ENCODE measurements at places on chromosomes 11 and 22.

- no peak for DNase-seq
Observed at GRCh38 chr22:36730176-36730858, 26.8 kb upstream of the CACNG2 start.

DNA sequence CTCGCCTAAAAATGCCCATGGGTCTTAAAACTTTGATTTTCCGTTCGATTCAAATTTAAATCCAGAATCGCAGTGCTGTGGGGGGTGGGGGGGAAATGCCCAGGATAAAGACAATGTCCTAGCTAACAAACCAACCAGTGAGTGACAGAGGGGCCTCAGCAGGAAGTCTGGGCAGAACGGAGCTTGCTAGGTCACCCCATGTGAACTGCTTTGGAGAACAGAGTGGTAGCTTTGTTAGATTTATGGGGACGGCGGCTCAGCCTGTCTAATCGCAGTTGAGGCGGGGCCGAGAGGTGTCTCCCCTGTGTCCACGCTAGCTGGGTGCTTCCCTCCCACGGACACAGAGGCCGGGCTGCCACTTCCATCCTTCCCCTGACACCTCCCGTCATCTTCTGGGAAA lies 243.9 kb downstream of the CTTN start:
- no peak for DNase-seq

- DNase-seq, result no peak
Observed at GRCh38 chr11:69969890-69970784, 108.0 kb upstream of the ANO1 start.

GRCh38 chr11:117613521-117613920 lies 183.5 kb downstream of the DSCAML1 start:
- DNase-seq, result no peak

DNA sequence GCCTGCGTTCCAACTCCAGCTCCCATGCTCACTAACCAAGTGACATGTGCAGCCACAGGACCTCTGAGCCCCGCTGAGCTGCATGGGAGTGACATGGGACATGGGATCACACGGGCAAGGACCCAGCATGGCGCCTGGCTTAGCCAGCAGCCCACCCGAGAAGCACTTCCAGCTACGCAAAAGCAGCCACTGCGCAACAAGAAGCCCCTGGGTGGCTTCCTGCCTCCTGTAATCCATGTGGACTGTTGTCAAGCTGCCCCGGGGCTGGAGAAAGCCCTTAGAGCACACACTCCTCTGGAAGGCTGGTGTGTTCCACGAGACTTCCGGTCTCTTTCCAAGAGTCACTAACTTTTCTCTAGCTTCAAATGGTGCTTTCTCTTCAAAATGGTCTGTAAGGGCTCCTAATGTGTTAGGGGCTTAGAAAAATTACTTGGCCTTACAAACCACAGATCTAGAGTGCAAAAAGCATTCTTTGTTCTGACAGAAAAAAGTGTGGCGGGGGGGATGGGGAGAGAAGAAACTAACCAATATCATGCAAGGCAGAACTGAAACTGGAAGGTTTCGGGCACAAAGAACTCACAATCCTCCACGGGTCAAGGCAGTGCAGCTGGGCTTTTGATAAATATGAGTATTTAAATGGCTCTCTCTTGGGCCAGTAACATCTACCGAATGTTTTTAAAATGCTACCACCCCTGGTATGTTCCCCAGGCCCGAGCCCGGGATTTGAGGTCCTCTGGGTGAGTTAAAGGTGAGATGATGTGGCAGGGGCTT lies 5.5 kb downstream of the C11orf24 start:
- DNase-seq, result no peak

DNA sequence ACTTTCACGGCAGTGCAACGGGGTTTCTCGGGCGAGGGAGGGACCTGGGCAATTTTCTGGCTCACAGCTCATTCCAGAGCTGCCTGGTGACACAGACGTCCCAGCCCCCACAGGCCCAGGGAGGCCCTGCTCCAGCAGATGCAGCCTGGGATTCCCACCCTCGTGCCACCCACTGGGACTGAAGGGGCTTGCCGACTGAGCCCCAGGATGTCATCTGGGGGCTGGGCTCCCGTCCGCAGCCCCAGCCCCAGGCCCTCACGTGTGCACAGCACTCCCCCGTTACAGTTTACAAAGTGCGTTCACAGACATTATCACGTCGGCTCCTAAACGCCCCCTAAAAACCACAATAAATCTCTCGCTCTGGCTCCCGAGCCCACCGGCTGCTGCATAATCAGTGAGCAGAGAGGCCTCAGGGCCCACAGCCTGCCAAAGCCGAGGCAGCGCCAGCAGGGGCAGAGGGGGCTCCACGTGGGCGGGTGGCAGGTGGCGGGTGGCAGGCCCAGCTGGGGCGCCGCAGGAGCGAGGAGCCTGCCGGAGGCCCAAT lies 76.9 kb upstream of the TCF20 start:
- DNase-seq, result no peak

- DNase-seq, result peak; percentile 21
Observed at GRCh38 chr22:28600546-28601143, 79.0 kb downstream of the TTC28 start.

DNA sequence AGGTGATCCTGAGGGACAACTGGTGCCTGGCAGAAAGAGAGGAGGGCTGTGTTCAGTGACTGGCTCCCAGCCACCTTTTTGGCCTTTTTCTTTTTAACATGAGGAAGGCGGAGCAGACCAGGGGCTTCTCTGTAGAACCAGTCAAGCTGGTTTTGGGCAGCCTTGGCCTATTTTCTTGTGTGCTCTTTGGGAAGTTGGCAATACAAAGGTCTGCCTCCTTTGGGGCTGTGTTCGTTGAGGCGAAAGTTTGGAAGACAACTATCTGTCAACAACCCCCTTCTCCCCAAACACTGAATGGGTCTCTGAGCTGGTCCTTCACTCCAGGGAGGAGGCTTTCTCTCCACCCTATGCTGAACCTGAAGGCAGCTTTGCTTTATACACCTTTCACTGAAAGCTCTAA lies 8.5 kb downstream of the MARK2 start:
- no peak for DNase-seq

- DNase-seq, result no peak
Observed at GRCh38 chr11:85167471-85167870, 459.7 kb downstream of the DLG2 start.

- peak; percentile 11 for DNase-seq
Observed at GRCh38 chr11:76524461-76524860, 79.6 kb downstream of the EMSY start.

- no peak for DNase-seq
Observed at GRCh38 chr11:68581439-68581838, 102.9 kb upstream of the GAL start.

DNA sequence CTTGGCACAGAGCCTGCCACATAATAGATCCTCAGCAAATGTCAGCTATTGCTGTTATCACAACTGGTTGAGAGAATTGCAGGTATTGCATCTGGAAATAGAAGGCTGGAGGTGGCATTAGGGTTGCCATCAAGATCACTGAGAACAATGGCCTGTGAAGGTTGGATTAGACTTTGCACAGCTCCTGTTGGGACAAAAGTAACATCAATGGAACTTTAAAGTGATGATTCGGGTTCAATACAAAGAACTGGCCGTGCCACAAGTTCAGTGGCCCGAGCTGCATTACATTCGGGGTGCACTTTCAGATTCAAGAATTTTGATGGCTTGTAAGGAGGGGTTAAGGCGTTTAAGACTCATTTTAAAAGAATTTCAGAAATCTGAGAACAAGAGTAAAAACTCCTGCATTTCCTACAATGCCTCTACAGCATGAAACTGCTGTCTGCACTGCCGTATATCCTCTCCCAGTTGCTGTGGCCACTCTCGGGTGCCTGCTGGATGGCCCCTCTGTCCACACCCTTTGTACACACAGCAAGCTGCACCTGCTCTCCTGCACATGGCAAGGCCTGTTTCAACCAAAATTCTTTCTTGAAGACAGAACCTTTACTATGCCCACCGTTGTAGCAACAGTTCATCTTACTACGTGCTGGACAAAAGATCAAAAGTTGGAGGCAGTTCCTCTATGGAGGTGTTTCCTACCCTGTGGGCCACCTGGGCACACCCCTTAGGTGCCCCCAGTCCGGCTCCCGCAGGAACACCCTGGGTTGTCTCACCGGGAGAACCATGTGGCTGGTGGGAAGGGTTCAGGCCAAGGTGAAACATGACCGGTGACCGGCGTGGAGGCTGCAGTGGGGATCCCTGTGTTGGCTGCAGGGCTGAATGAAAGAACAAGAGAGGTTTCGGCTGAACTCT lies 17.5 kb upstream of the SHANK2 start:
- no peak for DNase-seq

- DNase-seq, result no peak
Observed at GRCh38 chr11:108733479-108734116, 68.7 kb downstream of the DDX10 start.

DNA sequence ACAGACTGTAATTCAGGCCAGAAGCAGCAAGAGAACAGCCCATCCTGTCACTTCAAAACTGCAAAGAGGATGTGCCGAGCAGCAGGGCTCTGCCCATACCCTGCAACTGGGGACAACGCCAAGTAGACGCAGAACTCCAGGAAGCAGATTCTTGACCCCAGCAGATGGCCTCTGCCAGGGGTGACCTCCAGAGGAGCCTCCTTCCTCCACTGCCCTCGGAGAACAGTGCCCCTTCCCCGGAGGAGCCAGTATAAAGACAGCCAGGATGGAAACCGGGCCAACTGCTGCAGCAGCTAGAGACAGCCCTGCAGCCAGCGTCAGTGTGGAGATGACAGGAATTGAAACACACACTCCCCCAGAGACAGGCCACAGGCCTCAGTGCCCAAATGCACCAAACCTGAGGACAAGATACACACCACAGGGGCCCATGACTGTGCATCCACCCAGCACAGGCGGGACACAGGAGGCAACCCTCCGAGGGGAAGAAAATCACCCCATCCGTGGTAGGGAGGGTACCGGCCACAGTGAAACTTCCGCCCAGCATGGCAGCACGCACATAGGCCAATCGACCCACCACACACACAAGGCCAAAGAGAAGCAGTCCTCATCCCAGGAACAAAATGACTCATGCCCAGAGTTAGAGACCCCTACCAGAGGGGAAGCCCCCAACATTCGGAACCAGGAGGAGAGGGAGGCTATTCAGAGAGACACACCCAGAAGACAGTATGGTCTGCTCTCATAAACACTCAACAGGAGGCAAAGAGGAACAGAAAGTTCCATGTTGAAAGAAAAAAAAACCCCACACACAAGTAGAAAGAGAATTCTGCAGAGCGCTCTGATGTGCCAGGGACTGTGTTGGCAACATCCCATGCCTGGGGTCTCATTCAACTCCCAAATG lies 5.6 kb downstream of the AHNAK start:
- no peak for DNase-seq

- no peak for DNase-seq
Observed at GRCh38 chr11:101470881-101471520, 112.8 kb downstream of the TRPC6 start.

GRCh38 chr22:46113910-46114517 lies 36.3 kb upstream of the PPARA start:
- no peak for DNase-seq

DNA sequence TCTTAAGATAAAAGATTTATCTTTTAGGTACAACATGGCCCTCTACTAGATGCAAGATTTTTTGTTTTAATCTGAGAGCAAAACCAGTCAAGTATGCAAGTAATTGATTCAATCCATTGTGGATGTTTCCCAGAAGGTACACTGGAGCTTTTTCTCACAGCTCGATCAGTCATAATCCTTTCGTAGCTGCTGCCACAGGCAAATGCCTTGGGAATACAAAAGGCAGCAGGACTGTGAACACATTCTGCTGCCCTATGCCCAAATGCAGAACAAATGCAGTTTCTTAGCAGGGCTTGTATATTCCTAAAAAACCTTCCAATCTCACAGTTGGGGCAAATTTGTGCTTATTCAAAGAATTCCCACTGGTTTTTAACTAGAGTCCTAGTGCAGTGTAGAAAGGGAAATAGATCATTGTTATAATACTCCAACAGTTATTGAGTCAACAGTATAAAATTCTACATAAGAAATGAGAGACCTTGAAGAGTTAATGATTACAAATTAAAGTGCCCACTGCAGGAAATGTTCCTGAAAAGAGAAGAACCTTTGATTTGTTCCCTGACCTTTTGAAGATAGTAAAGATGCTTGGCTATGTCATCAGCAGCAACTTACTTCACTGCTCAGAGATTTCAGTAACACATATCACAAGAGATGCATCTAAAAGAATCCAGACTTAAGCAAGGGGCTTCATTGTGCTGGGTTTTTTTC lies 14.1 kb downstream of the LPXN start:
- DNase-seq, result no peak

GRCh38 chr11:91513734-91514133 lies 710.9 kb upstream of the FAT3 start:
- DNase-seq, result no peak

- DNase-seq, result no peak
Observed at GRCh38 chr11:14852571-14853177, 39.4 kb downstream of the CYP2R1 start.

DNA sequence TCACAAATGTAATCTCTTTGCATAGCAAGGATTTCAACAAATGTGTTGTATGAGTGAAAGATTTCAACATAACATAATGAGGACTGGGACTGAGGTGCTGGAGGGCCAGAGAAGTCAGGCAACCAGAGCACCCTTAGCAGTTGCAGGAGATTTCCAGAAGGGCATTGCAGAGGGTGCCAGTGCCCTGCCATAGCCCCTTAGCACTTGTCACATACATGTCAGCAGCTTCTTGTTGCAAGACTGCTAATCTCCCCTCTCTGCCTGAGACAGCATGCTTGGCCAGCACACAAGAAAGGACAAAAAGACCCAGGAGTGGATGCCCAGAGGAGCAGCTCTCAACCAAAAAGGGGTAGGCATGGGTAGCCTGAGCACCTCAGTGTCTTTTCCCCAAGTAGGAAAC lies 43.2 kb downstream of the BBOX1 start:
- DNase-seq, result no peak

DNA sequence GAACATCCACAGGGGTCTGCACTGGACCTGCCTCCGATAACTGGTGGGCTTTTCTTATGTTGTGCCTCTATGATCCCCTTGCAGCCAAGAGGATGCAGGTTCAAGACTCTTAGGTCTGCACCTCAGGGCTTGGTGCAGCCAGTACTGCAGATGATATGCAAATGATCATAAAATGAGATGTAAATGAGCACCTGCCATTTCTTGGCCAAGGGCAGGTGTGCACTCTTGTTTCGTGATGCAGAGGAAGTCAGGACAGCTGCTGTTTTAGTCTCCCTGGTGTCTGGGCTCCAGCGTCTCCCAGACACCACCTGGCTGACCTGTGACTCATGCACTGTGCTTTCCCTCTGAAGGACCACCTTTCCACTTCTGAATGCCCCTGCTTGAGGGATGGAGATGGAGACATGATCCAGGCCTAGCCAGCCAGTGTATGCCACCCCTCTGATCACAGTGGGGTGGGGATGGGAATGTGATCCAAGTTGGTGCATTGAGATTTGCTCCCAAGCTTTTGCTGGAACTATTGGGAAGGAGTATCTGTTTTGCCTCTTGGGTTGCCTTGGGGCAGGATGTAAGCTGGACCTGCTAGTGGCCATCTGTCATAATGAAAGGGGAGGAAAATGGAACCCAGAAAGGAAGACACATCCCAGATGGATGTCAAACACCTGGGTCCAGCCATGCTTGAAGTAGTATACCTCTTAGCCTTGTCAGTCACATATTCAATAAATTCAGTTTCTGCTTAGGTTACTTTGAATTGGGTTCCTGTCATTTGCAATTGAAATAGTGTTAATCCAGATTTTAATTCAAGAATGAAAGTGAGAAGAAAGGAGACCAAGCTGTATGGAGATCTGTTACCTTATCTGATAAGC lies 3.3 kb upstream of the KCNJ11 start:
- DNase-seq, result no peak
